ENCODE measurements at places on chromosomes 4 and X.
A peak's percentile ranks its signal among the peaks of the same experiment; 100 is the strongest.

DNA sequence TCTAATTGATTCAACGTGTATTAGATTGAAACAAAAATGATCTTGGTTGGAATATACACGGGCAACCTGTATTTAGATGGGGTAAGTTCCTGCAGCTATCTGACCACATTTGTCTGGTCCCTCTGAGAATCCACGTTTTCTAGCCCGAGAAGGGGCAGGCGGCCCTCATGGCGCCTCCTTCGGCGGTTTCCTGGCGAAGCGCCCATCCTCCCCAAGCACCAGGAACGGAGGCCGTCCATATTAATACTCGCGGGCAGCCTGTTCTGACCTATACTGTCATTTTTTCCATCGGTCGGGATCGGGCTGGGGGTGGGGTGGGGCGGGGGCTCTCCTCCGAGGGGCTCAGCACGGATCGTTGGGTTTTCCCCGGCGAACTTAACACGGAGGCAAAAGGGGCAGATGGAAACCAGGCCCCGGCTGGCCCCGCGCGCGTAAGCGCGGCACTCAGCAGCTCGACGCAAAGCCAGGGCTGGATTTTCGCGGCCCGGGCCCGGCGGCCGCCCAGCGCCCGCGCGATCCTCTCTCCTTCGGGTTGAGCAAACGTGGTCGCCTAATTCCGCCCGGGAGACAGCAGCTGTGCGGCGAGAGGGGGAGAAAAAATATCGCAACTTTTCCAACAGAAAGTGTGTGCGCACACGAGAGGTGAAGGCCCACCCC, 77.2 kb upstream of the BCOR start:
- DNase-seq, result peak; percentile 70

DNA sequence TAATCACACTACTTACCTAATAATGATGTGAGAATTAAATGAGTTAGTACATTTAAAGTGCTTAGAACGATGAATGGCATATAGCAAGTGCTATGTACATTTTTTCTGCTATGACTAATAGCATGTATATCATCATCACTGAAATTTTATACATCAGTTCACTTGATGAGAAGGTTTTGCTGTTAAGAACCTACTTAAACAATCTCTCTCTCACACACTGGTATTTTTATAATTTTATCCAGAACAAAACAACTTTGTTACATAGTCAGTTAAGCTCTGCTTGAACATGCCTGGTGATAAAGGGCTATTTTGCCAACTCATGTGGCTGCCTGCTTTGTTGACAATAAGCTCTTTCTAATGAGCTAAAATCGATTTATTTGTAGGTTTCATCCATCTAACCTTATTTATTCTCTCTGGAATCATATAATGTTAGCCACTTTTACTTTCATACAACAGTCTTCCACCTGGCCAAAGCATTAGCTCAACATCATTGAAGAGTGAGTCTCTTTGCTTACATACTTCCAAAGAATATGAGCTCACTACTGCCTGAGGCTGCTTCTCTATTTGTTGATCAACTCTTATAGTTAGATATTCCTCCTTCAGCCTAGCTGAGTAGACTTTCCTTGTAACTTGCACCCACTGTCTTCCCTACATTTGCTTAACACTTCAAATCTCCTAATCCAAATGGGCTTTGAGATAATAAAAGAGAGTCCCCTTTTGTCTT, 372.7 kb upstream of the BOD1L1 start:
- DNase-seq, result no peak

DNA sequence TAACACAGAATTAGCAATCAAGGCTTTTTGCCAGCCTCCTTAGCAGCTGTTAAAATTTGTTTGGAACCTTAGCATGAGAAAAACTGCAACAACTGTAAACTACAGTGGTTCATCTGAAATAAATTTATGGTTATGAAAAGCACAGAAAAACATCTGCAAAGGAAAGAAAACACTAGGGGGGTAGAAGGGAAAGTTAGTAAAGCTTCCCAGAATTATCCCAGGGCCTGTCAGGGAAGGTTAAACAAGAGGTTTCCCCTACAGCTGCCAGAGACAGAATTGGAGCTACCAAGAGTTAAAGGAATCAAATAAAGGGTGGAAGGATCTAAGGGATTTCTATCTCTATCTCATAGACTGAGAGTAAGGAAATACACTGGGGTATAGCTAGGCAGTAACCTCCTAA, 234.7 kb upstream of the DIAPH2 start:
- no peak for DNase-seq

DNA sequence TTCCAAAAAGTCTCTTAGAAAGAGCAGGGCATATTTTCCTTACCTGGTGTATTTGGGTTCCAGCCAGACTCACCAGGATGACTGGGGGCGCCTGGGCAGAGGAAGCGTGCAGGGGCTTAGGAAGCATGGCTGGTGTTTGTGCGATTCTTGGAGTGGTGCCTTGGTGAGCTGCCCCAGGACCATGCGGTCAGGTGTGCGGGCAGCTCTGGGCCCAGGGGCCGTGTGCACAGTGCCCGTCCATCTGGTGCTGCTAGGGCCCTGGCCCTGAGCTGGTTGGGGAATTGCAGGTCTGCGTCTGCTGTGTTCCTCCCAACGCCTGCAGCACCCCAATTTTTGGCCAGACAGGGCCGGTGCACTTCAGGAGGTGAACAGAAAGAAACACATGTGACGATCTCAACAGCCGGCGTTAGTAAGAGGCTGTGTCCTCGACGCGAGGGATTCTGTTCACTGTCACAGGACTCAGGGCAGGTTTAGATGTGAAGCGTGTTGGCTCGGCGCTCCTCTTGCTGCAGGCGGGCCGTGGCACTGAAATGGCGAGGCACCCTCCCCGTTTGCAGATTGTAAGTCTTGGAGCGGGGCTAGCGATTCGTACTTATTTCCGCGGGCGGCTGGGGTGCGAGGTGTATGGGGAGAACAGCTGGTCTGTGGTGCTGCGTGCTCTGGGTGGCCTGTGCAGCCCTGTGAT, 15.2 kb downstream of the RGS12 start:
- no peak for DNase-seq

GRCh38 chrX:11446336-11446735, 153.1 kb downstream of the AMELX start:
- DNase-seq, result peak; percentile 69

DNA sequence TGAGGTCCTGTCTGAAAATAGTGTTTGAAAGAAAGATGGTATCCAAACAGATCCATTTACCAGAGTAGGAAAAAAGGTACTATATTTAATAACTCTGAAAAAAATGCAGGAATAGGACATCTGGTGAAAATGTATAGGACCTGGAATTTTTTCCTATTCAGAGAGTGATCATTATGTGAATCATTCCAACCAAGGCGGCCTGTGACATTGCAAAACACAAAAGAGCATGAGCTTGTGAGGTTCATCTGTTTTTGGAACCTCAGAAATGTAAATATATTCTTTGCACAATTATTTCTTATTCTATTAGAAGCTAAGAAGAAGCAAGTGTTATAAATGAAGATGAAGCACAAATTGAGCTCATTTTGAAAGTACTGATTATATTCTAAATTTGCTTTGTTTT, 2.0 kb downstream of the C4orf51 start:
- DNase-seq, result peak; percentile 43

- DNase-seq, result peak; percentile 8
Measured at GRCh38 chr4:114598191-114599121, at the start of gene UGT8. TSS of gene UGT8 (plus strand) at chr4:114598807. CDS start at chr4:114622881, 24,074 bp downstream.
